ENCODE measurements at places on chromosomes 2 and 18. TPM values are rescaled to one million over a fixed set of nuclear protein-coding genes. Genes with fewer than 3 reads are reported as not detected.

Gene EPHA4
- total RNA-seq: 300 TPM

DNA sequence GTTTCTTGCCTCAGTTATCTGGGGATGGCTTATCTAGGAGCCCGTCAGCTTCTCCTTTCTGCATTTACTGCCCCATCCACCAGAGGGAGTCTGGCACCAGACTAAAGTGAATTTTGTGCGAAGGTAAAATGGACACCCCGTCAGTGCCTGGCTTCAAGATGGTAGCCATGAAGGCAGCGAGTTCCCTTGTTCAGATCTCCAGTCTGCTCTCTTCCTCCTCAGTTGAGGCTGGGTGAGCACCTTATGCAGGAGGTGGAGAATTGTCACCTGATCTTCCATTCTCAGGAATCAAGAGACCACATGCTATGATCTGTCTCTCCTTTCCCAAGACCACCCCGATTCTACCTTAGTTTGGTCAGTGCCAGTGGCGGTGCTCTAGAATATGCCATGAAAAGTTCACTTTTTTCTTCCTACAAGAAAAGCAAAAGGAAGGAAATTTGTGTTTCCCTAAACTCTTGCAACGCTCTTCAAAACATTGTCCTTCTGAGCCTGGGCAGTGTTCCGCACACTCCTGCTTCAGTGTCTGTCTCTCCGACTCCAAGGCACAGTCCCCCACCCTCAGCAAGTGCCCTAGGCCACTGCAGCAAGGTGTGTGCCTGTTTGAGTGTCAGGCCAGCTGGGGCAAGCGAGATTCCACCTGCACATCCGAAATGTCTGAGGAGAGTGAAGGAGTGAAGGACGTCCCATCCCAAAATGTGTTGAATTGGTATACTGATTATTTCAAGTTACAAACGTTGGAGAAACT lies 168.6 kb downstream of the SS18 start:
- DNase-seq: peak; percentile 39

DNA sequence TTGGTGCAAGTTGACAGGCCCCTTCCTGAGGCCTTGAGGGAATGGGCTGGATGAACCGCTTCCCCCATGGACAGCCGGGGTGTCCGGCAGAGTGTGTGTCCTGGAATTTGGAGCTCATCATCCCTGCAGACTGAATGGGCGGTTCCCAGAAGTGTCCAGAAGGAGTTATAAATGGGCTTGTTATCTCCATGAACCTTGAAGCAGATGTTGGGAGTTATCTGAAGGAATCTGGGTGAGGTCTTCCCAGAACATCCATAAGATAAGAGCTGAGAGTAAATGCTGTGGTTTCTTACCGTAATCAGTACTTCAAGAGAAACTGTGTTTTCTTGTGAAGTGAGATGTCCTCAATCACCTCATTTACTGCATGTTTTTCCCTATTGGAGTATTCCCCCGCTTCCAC lies 21.1 kb downstream of the PLB1 start:
- no peak for DNase-seq

DNA sequence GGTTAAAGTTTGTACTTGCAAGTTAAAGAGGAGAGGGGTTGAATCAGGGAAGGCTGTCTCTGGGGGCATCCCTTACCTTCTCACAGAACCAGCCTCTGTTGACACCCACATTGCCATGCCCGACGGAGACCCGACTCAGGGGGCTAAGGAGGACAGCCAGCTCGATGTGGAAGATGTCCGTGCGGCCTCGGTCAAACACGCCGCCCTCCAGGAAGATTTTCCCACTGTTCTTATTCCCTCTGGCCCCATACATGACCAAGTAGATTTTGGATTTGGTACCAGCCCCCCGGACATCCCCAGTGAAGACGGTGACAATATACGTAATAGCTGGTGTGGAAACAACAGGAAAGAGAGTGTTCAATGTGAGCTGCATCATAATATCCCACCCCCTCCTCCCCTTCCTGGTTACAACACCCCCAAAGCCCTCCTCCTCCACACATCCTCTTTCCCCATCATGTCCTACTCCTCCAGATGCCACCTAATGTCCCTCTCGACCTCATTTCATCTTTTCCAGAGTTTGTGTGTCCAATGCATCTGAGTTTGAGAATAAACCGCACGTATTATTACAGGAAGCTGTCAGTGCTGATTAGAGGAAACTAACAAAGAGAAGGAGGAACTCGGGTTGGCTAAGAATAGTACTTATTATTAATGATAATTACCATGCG lies 55.7 kb downstream of the LOXHD1 start:
- DNase-seq: no peak

DNA sequence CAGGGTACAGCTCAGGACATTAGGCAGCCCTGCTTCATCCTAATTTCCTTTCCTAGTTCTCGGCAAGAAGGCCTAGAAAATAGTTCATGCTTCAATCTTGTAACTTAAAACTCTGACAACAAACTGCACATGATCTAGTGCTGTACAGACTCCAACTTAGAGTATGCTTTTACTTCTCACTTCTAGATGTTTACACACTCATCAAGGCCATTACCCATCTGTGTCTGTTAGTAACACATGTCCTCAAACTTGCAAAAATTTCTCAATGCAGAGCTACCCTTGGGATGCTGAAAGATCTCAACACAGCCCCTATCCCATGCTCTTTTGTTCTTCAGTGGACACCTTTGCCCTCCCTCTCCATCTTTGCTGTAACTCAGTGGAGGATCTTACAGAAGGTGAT lies 252.0 kb downstream of the OSR1 start:
- DNase-seq: no peak

DNA sequence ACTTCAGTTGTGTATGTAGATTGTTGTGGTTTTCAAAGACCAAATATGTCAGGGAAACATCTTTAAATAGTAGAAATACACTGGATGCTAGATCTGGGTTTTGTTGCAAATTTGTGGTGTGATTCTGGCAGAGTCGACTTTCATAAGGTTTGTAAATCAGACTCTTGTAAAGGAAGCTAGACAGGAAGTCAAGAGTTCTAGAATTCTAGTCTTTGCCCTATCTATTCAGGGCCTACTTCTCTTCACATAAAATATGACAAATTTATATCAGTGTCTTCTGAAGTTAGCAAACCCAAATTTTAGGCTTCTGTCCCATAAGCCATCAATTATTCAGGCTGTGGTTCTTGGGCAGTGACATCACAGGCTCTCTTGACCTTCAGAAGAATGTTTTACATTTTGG lies 1579.2 kb upstream of the PIK3C3 start:
- no peak for DNase-seq

Measured in neural progenitor cell (in vitro differentiated cells).